Iris pigment epithelial cell (primary cell): ENCODE measurements at places on chromosomes 12 and 14.

DNA sequence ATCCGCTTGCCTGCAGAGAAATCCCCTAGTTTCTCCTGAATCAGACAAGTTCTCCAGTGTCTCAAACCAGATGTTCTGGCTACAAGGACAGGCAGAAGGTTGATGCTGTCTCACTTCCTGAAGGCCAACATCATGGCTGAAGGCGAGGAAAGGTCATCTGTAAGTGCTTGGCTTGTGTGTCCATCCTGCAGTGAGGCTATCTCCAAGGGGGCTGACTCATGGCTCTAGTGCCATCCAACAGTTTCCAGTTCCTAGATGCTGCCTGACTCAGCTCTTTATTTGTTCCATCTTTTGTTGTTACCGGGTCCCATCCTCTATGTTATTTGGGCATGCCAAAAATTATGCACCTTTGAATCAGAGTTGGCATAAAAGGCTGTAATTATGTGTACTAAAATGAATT is 232.1 kb upstream of the TBX3 start:
- DNase-seq, result peak; percentile 75

GRCh38 chr12:68932128-68932960 is 627 bp downstream of the CPM start:
- DNase-seq, result peak; percentile 15

DNA sequence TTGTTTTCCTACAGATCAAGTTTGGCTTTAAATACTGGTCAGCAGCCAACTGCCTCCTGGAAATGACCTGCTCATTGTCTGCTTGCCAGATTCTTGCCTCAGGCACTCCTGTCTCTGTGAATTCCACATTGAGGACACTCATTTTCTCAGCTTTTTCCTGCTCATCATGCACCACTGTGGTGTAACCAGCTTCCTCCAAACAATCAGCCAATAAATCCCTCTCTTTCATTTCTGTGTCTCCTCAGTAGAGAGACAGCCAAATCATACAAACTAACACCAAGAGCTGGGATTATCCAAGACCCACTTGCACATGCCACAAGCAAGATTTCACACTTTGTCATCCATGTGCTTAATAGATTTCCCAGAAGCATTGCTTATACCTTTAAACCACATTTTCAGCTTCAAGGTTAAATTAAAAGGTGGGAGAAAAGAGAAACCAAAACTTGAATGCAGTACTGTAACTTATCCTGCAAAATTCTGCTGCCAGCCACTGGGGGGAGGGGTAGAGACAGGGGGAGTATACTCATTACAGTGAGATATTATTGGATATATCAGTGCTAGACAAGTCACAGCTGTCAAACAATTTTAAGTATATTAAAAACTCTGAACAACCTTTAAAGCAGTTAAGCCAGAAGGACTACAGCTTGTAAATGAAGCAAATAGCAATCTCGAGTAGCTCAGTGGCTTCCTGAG is 105.0 kb downstream of the PPP2R5E start:
- DNase-seq, result peak; percentile 98

DNA sequence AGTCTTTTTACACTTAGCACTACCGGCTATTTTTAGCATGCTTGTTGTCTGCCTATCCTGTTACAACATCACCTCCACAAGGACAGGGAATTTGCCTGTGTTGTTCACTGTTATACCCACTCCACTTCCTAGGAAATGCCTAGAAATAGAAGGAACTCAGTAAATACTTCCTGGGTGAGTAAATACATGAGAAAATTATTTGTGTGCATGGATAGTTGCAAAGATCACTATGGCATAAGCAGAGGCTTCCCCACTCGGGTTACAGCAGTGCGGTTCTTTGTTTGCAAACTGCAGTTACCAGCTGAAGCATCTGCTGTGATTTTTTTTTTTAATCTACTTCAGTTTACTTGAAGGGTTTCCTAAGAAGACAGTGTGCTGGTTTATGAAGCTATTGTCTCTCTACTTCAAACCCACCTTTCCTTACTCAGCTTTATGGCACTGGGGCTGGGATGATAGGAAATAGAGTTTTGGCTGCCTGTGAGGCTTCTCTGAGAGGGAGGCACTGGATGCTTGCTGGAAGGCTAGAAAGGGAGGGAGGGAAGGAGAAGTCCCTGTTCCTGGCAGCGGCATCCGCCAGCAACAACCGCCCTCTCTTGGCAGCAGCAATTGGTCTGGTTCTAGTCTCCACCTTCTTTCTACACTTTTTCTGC is 29.0 kb downstream of the PDE6H start:
- DNase-seq, result peak; percentile 52

GRCh38 chr12:96889273-96889933 is 17.7 kb upstream of the NEDD1 start:
- peak; percentile 71 for DNase-seq

- DNase-seq, result no peak
These were observed 29.3 kb upstream of the TEX22 start for GRCh38 chr14:105368910-105369652.
